Small intestine (tissue), 16 donors: ENCODE measurements at places on chromosomes 6 and 20.

DNA sequence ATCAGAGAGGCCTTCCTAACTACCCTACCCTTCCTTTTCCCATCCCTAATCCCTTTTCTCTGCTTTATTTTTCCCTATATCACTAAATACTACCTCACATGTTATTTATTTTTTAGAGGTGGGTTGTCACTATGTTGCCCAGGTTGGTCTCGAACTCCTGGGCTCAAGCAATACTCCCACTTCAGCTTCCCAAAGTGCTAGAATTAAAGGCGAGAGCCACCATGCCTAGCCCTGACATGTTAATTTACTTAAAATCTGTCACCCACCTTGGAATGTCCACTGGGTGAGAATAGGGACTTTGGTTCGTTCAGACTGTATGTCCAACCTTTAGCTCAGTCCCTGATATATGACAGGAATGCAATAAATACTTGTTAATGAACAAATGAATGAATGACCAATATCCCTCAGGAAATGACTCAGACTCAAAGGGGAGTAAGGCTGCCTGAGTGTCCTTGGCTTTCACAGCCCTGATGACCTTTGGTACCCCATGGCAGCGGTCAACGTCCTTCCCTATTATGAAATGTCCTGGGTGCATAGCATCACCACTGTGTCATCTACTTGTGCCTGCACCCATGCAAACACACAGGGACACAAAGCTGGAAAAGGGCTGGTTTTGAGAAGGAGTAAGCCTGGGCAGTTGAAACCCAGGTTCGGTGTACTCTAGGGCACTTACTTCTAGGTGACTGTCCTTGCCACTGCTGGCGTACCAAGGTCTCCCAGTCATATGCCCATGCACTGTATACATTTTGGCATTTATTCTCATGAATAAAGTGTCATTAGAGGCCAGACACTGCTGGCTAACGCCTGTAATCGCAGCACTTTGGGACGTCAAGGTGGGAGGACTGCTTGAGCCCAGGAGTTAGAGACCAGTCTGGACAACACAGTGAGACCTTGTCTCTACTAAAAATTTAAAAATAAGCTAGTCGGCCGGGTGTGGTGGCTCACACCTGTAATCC is 26.5 kb downstream of the BCL2L1 start:
- peaks cover 48% of the 10 kb centered on the region for H3K36me3 ChIP-seq
- peaks cover 52% of the 10 kb centered on the region for H3K4me1 ChIP-seq
- no peaks in the 10 kb centered on the region for H3K27me3 ChIP-seq
- H3K4me3 ChIP-seq: no peak overlapping the region
- H3K27ac ChIP-seq: peak overlapping the region; percentile 95

- peak overlapping the region; percentile 61 for H3K27ac ChIP-seq
- H3K36me3 ChIP-seq: no peaks in the 10 kb centered on the region
- H3K4me1 ChIP-seq: peaks cover 30% of the 10 kb centered on the region
- H3K27me3 ChIP-seq: peaks cover 9% of the 10 kb centered on the region
- peak overlapping the region; percentile 59 for H3K4me3 ChIP-seq
Measured at GRCh38 chr6:45422503-45423110, 44.9 kb upstream of the SUPT3H start.

- H3K4me3 ChIP-seq: no peak overlapping the region
- H3K4me1 ChIP-seq: no peaks in the 10 kb centered on the region
- H3K27ac ChIP-seq: no peak overlapping the region
- H3K27me3 ChIP-seq: no peaks in the 10 kb centered on the region
- no peak for DNase-seq
Measured at GRCh38 chr6:101937108-101937507, 543.6 kb downstream of the GRIK2 start.

- no peak overlapping the region for H3K4me3 ChIP-seq
- no peak overlapping the region for H3K27ac ChIP-seq
- H3K4me1 ChIP-seq: no peaks in the 10 kb centered on the region
- DNase-seq: no peak
Measured at GRCh38 chr20:24909861-24910260, 39.2 kb upstream of the CST7 start.
